NCI-H1694 treated with DMSO at 0.1 percent for 48 hours (cell line): ENCODE measurements at places on chromosomes 6 and 20.

DNA sequence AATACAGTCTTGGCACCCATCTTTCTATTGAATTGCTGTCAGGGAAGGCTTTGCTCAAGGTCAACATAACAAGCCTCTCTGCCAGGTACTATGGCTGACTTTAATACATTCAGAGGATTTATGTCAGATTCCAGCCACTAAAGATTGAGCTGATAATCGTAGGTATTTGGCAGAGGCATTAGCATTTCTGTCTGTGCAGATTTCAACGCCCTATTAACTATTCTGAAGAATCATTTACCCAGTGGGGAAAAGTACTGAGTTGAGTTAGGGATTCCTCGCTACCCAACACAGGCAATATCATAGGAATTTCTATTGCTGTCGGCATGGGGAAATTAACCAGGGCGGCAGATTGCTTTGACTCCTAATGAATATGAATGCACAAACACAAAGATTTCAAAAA lies 233.7 kb upstream of the SPTLC3 start:
- DNase-seq, result no peak

DNA sequence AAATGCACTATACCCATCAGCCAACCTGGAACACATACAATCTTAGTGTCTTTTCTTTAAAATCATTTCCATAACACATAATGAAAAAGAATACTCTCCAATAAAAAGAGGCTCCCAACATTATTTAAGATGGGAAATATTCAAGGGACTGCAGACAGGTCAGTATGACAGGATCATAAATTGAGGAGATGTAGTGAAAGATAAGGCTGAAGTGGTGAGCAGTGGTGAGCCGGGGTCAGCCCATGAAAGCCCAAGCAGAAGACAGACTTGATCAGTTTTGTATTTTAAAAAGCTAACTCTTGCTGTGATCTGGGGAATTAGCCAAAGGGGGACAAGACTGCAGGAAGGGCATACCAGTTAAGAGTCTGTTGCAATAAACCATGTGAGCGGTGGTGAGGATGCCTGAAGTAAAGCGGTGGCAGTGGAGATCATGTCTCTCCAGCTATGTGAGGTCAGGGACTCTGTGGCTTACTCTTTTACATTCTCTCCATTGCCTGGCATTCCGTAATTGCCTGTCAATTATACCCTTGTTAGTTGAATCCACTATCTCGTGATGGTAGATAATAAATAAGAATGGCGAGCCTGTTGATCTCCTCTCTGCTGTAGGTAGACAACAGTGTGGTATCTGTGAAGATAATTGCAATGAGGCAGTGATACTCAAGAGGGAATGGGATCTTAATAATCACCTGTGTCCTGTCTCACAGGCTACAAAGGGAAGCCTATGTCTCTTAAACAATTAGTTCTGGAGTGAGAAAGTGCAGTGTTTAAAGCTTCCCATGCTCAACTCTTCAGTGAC lies 97.4 kb downstream of the FILIP1 start:
- DNase-seq, result no peak

DNA sequence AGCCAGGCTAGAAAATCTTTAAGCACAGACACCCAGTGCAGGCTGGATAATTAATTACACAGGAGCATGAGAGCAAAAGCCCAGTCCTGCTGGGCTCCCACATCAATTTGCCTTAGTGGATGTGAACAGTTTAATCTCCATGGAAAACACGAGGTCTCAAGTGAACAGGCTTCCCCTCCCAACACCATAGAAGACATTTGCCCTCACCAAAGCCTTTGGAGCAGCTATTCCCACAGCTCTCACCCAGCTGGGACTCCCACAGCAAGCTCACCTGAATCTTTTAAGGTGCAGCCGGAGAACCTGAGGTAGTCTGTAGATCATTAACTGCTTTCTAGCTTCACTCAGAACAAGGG lies 12.0 kb downstream of the TOMM6 start:
- no peak for DNase-seq

DNA sequence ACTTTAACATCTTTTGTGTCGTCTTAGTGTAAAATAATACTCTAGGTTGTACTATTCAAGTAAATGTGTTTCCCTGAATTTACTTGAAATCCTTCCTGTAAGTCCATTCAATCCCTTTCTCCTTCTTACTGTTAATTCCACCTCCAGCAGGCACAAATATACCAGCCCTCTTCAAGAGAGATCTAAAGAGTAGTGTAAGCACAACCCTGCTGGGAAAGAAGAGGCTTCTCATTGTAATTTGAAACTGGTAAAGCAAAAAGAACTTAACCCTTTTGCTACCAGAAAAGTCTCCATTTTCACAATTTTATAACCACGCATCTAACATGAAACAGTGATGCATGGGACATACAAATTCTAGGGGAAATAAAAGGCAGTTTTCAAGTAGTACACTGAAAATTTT lies at the start of gene BMP5:
BMP5 (minus strand) TSS at position 191 of the 400 bp plus-strand sequence. CDS start 725 bp downstream, outside the sequence.
- DNase-seq, result no peak

DNA sequence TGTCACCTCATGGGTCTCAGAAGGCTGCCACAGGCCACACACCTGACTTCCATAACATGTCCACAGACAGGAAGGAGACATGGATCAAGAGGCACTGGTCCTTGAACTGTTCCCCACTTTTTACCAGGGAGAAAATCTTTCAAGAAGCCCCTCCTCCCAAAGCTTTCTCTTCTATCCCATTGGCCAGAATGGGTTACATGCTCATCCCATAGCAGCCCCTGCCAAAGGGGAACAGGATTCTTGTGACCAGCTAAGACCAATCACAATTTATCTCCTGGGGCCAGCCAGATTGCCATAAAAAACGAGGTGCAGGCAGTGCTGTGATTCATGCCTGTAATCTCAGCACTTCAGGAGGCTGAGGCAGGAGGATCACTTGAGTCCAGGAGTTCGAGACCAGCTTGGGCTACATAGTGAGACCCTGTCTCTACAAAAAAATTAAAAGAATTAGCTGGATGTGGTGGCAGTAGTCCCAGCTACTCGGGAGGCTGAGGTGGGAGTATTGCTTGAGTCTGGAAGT lies 59.4 kb downstream of the TMEM242 start:
- DNase-seq, result no peak
